ENCODE measurements at places on chromosomes 5 and 9.

- peak; percentile 53 for DNase-seq
Observed at GRCh38 chr9:105359892-105360291, 87.9 kb upstream of the FSD1L start.

- DNase-seq = no peak
Observed at GRCh38 chr9:123406016-123406415, 50.0 kb downstream of the CRB2 start.

GRCh38 chr5:150236313-150236712 is 46.5 kb downstream of the SLC6A7 start:
- DNase-seq = no peak

DNA sequence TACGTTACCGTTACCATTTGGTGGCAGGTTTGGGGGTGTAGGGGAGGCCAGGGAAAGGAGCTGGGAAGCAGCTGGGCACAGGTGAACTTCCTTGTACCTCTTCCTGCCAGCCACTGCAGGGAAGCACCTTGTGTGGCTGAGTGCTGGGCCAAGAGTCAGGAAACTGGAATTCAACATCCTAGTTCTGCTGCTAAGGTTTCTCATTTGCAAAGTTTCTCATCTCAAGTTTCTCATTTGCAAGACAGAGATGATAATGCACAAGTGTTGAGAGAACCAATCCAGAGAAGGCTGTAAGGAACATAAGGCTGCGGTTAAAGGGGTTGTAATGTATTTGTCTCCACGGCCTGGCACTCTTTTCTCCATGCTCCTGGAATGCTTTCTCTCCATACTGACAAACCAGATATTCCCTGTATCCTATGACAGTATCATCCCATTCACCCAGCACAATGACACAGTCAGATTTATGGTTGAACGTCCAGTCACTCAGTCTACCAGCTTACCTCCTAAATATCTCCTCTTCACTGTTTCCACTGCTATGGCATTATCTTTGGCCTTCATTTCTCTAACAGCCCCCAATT is 33.6 kb upstream of the LARP1 start:
- DNase-seq = no peak

GRCh38 chr5:158639881-158640592 is 459.7 kb downstream of the EBF1 start:
- DNase-seq = peak; percentile 33

DNA sequence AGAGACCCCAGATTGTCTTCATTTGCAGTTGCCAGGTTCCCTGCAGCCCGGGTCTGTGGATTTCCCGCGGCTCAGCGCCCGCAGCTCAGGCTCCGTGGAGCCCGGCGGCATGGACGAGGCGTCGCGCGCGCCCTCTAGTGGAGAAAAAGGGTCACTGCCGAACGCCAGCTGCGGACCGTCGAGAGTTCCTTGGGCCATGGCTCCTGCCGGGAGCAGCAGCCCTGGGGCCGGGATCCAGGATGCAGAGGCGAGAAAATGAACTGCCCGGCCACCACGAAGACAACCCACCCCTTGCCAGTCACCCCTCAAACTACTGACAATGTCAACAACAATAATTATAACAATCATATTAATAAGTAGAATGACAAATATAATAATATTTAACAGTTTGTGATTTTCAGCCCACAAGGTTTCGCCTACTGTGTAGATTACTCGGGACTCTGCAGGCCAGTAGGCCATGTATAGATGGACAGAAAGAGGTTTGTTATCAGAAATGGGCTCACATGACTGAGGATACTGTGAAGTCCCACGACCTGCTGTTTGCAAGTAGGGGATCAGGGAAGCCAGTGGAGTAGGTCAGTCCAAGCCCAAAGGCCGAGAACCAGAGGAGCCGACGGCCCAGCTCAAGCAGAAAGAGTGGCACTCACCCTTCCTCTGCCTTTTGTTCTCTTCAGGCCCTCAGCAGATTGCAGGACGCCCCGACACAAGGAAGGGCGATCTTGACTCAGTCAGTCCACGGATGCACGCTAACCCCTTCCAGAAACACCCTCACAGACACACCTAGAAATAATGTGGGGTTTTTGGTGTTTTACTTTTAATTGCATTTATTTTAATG is 43.1 kb downstream of the BOD1 start:
- DNase-seq = peak; percentile 57

- no peak for DNase-seq
Observed at GRCh38 chr9:23006127-23006526, 559.5 kb downstream of the DMRTA1 start.

DNA sequence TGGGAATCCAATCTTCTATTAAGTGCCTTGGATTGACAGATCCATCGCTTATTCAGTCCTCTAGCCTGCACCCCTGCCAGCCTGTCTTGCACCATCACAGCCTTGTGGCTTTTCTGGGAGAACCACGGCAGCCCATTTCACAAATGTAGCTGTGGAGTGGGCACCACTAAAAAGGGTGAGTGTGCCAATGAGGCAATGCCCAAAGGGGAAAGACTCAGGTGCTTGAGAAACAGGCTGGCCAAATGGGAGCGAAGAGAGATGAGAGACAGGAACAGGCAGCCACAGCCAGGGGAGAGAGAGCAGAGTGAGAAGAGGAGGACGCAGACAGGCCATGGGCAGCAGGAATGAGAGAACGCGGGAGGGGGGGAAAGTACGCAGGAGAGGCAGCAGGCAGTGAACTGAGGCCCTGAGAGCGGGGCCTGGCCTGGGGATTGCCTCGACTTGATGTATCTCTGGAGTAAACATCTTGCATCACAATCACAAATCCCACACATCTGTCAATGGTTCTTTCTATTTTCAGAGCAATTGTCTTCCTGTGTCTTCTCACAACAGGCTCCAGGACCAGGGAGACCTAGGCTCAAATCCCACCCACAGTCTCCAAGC is 173.1 kb downstream of the SYK start:
- no peak for DNase-seq

DNA sequence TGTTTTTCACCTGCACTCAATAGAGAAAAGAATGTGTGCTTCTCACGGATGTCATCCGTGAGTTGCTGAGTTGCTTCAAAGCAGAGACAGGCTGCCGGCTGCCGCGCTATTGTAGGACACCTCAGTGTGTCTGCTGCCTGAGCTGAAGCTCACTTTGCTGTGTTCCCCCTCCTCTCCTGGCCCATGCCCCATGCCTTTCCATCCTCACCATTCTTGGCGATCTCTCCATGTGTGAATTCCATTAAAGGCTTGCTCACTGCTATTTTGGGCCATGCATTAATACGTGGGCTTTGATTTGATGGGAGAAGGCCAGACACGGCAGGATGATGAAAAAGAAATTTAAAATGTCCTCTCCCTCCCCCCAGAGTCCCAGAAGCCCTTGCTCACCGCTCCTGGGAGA is 14.5 kb downstream of the ADAM19 start:
- peak; percentile 71 for DNase-seq

- no peak for DNase-seq
Observed at GRCh38 chr5:125814119-125814518, 609.1 kb upstream of the GRAMD2B start.

- peak; percentile 88 for DNase-seq
Observed at GRCh38 chr5:17185773-17186172, 31.7 kb upstream of the BASP1 start.

DNA sequence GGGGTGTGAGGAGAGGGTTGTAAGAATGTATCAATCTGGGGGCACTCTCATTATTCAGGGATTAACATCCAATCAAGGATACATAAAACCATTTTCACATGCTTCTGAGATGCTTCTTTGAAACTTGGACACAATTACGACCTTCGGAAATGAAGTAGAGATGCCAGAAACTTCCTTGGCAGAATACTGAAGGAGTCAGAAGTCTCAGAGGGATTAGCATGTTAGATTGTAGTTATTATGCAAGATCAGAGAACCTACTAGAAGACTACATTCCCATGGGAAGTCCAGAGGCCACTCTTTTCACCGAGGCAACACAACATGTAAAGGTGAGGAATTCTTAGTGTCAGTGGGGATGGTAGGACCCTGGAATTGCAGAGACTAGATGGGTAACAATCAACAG is 5.1 kb upstream of the SLC22A4 start:
- DNase-seq = no peak

DNA sequence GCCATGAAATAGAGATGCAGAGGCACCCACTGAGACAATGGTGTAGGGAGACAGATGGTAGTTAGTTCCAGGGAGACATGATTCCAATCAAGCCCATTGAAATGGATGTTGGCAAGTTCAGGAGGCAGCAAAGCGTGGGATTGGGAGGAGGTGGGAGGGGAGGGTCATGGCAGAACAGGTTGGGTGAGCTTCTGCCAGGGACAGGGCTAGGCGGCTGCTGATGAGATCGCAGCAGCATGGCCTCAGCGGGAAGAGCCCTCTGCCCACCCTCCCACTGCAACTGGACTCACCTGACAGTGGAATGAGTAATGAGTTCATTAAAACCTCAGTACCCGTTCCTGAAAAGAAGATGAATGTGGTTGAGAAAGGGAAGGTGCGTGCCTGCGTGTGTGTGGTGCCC is 418.2 kb downstream of the CDK5RAP2 start:
- DNase-seq = no peak

DNA sequence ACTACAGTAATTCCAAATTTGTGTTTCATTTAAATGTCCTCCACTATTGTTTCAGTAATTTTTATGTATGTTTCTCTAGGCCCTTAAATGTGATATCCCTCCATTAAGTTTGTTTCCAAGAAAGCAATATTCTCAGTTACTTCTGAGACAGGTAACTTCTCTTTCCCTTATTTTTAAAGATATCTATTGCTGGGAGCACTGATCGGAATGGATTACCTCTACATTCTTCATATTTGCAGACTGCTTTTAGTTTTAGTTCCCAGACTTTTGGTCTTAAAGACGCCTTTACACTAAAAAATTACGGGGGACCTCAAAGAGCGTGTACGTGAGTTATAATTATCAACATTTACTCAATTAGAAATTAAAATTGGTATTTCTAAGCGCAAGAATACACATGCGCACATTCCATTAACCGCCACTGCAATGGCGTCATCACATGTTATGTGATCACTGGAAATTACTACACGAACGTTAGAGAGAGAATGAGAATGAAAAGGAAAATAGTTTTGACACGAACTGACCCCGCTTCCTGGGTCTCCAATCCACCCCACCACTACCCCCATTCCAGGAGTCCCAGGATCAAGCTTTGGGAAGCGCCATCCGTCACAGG is 519 bp upstream of the RAD50 start:
- peak; percentile 5 for DNase-seq

All from fibroblast of skin of abdomen (primary cell).